ENCODE measurements at places on chromosomes 13 and 19.

GRCh38 chr13:112968380-112968909 is 569 bp upstream of the MCF2L start:
- no peak for DNase-seq

- no peak for DNase-seq
Measured at GRCh38 chr19:632579-633067, 714 bp downstream of the POLRMT start.

DNA sequence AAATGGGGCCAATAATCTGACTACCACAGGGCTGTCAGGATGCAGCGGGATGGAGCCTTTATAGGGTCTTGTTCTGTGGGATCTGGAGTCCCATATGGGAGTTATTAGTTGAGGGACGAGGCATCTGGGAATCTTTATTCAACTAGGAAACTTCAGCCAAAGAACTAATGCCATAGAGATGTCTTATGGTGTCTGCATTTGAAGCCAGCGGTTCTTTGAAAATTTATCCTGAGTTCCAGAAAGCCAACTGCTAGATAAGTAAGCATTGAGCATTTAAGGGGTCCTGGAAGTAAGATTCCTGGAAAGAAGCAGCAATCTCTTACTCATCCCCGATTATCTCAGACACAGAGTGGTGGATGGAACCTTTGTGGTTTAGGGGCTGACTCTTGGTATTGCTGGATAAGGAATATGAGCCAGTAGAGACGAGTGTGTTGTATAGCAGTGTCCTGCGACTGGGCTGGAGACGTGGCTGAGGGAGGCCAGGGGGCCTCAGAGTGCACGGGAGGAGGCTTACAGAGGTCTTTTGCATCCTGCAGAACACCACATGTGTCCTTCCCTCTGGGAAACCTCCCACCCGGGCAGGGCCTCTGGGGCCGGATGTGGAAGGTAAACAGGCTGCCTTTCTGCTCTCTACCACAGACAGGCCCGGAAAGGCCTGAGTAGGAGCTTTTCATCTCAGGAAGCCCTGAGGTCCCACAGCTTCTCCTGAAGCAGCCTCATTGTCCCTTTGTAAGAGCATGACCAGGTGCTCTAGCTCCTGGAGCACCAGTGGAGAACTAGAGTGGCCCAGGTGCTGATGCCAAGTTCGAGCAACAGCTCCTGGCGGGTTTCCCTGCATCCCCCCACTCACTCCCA is 28.8 kb downstream of the ACTN4 start:
- DNase-seq = no peak

DNA sequence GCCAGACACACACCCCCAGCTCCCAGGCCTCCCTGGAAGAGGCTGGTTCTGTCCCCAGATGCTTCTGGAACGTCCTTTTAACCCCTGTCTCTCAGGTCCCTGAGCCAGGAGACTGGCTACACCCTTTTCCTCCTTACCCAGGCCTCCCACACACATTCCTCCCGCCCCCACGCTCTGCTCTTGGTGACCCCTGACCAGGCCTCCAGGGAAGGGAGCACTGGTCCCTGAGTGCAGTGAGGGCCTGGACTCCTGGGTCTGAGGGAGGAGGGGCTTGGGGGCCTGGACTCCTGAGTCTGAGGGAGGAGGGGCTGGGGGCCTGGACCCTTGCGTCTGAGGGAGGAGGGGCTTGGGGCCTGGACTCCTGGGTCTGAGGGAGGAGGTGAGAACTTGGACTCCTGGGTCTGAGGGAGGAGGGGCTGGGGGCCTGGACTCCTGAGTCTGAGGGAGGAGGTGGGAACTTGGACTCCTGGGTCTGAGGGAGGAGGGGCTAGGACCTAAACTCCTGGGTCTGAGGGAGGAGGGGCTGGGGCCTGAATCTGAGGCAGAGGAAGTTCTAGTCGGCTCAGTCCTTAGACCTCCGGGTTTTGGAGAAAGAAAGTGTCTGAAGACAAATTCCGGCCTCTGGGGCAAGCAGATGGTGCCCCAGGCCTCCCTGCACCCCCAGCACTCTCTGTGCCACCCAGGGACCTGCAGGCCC is 527 bp downstream of the KLK6 start:
- DNase-seq = no peak

DNA sequence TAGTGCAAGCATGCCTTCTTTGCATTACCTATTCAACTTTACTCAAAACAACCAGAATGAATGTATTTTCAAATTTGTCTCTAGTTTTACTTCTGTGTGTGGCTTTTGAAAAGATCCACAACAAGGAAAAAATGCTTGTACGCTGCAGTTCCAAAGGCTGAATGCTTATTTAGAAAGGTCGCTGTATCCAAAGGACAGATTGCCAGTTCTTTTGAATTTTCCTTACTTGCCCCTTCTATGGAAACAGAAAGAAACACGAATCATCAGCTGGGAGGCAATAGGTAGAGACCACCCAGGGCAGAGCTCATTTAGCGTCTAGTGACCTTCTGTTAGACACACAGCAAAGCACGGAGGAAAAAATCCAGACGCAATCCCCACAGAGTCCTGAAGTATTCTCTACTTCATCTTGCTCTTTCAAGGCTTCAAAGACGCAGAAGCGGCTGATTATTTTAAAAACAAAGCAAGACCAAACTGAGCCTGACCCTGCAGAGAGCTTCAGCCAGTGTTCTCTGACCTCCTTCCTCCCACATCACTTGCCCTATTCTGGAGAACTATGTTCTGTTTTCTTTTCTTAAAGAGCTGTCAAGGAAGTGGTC is 674.6 kb upstream of the SGCG start:
- no peak for DNase-seq

DNA sequence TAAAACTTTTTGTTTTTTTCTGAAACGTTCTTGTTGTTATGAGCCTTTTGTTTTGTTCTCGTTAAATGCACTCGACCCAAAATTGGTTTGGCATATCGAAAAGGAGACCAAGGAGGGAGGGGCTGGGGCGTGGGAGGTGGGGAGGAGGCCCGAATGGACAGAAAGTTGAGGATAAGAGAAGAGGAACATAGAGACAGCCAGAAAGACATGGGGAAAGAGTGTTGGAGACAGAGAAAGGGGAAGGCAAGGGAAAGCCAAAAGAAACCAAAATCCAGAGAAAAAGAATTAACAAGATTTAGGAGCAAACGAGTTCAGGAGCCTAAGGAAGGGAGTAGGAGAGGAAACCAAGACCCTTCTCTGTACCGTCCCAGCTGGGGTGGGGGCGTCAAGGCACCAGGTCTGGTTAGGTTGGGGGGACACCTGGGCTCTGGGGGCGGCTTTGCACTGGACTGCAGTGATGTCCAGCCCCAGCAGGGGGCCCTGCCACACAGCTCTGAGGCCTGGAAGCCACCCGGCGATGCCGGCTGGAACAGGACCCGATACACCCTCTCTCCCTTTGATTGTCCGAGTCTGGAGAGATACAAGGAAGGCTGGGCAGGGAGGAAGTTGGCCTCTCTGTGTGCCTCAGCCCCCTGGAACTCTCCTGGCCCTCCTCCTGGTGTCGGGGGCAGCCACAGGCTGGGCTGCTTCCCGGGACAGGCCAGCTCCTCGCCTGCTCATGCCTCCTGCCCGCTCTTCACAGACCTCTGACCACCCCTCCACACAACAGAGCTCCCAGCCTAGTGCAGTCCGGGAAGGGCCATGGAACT is 11.6 kb upstream of the ASF1B start:
- peak; percentile 74 for DNase-seq

GRCh38 chr13:82358284-82358683 is 1524.0 kb downstream of the SLITRK1 start:
- no peak for DNase-seq

DNA sequence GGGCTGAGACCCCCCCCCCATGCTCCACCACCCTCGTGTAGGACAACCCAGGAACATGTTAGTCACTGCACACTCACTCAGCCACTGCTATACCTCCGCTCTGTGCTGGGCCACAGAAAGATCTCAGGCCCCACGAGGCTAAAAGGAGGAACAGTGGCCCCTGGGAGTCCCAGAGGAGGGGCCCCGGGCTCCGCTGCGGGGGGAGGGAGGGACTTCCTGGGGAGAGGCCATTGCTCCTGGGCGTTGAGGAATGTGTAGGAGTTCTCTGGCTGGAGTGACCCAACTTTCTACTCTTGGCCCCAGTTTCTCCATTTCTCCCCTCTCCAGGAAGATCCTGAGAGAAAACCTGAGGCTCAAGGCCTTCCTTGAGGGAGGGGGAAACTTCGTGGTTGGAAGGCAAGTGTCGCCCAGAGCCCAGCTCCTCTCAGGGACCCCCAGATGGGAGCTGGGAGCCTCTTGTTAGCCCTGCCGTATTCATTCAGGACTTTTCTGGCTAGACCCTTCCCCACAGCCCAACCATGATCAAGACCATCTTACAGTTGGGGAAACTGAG is 13.6 kb downstream of the ONECUT3 start:
- no peak for DNase-seq

GRCh38 chr19:5956728-5957127 is 21.2 kb downstream of the RANBP3 start:
- DNase-seq = no peak

DNA sequence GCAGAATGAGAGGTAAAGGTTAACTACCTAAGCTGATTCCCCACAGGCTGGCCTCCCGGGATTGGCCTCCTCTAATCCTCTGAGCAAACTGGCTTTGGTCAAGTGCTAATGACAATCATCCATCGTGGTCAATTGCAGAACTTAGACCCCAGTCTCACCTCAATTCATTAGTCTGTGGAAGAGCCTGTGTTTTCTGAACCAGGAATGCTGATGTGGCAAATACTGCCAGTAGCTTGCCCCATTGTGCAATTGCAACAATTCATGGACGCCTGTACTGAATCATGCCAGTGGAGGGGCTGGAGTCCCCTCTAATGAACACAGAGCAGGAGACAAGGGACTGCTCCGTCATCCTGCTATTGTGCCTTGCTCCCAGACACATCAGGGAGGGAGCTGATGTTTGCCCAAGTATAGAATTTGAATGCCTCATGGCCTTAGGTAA is 1256.5 kb downstream of the EFNB2 start:
- no peak for DNase-seq

DNA sequence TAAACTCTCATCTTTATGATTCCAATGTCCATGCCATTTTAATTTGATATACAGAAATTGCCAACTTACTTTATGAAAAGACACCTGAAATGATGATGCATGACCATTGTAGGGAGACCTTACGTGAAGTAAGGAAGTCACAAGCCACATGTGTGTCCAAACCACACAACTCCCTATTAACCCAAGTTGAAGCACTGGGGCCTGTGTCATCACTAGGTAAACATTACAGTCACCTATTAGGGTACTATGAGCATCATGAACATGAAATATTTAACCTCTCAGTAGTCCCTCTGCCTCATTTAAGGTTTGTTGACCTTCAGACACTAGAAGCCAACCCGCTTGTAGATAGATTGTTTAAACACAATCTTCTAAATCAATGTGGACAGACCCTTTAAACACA is 576.9 kb downstream of the IRS2 start:
- no peak for DNase-seq

- DNase-seq = peak; percentile 38
Measured at GRCh38 chr19:39372047-39372802, 18.7 kb downstream of the PAF1 start.

GRCh38 chr13:110150384-110151101 is 156.4 kb downstream of the COL4A1 start:
- no peak for DNase-seq

GRCh38 chr19:10618846-10619245 is 6.5 kb upstream of the SLC44A2 start:
- no peak for DNase-seq

- peak; percentile 55 for DNase-seq
Measured at GRCh38 chr19:19514215-19514657, 1.1 kb downstream of the TSSK6 start.

- no peak for DNase-seq
Measured at GRCh38 chr19:30667227-30667626, 295.0 kb downstream of the ZNF536 start.

GRCh38 chr13:78625384-78625783 is 22.0 kb upstream of the POU4F1 start:
- no peak for DNase-seq

DNA sequence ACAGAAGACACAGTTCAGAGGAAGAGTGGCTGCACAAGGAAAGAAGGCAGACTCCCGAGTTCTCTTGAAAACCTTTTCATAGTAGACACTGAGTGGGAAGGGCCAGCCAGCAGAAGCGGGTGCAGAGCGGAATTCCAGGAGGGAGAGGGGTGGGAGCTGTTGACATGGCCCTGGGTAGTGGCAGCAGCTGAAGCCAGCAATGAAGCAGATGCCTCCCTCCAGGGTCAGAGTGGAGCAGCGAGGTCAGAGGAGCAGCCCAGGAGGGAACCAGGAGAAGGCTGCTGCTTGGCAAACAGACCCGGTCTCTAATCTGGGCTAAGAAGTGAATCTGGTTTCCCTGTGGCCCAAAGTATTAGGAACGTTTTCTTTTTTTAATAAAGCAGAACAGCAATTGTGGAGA is 73.9 kb upstream of the SPATA13 start:
- no peak for DNase-seq

DNA sequence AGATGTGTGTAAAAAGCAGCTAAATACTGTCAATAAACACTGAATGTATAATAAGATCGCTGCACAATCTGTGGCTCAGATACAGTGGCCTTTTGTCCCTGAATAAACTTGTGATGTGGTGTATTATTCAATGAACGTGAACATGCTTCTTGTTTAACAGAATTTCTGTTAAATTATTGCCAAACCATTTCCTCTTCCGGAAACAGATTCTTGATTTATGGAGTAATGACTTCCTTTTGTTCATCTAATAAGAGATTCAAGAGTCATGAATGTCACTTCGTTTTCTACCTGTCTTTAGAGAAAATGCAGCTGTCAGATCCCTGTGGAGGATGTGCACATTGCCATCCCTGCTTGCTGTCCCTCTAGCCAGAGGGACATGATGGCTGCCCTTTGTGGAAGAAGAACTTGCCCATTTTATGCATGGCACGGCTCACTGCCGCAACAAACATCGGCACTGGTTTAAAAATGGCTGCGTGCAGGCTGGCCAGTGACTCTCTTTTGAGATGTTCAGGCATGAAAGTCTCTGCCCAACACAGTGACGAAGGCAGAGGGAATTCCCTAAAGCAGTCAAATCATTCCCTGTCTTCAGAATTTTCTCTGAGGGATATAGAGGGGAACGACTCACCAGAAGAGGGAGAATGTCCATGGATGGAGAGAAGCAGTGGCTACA is 3.1 kb upstream of the TNFSF13B start:
- no peak for DNase-seq

GRCh38 chr13:76942363-76942762 is 5.9 kb upstream of the ACOD1 start:
- DNase-seq = no peak

All from right renal pelvis (tissue), 4 donors.